ENCODE measurements at places on chromosomes 6 and 20.
A peak's percentile ranks its signal among the peaks of the same experiment; 100 is the strongest.

- no peak for DNase-seq
Observed at GRCh38 chr6:122079916-122080315, 319.5 kb upstream of the HSF2 start.

DNA sequence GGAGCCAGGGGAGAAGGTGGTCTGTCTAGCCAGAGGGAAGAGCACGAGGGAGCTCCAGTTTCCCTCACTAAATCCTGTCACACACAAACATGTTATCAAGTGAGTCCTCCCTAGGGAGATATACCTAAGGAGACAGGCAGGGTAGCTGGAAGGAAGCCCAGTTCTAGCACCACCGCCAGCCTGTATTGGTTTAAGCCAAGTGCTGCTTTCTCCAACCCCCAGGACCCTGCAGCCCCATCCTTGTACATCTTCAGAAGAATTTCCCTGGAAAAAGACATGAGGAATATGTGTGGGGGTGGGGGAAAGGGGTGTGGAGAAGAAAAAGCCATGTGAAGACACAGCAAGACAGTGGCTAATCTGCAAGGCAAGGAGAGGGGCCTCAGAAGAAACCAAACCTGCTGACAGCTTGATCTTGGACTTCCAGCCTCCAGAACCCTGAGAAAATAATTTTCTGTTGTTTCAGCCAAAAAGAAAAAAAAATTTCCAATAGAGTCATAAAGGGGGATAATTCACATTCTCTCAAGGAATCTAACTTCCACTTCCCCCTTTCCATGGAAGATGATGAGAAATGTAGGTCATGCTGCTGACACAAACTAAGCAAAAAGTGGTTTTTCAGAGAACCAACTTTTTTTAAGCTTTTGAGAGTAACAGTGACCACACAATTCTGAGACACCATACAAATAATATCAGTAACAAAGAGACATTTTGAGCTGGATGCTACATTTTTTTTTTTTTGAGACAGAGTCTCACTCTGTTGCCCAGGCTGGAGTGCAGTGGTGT lies 103.2 kb upstream of the PRDM1 start:
- no peak for DNase-seq

DNA sequence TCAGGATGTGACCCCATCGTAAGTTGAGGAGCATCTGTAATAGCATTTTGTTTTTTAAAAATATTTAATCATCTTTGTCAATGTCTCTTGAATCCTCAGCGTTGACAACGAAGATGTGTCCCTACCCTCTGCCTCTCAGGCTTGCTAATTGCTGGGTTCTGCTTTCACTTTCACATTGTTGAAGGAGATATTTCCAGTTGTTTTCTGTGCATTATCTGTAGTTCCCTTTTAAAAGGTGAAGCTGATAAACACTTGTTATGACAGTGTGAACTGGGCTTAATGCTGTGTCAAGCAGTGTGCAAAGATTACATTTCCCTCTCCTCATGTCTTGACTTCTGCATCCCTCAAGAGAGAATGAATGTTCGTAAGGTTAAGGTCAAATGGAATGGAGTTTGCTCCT lies 54.9 kb downstream of the CSE1L start:
- no peak for DNase-seq

GRCh38 chr20:22371843-22372242 lies 212.5 kb downstream of the FOXA2 start:
- DNase-seq, result no peak

GRCh38 chr6:147654103-147654845 lies 145.8 kb downstream of the SAMD5 start:
- DNase-seq, result no peak

DNA sequence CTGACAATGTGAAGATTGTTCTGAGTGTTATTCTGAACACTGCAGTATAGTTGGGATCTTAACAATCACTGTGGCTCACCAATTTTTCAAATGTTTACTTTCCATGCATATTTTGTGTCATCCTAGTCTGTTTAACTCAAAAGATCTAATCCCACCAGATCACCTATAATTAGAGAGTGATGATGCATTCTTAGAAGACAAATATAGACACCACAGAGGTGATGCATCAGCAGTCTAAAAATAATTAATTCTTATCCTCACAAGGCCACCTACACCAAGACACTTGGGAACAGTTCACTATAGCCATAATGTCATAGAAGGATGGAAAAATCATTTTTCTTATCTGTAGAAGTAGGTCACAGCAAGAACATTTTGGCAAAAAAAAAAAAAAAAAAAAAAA lies 154.8 kb downstream of the UBE3D start:
- DNase-seq, result no peak

DNA sequence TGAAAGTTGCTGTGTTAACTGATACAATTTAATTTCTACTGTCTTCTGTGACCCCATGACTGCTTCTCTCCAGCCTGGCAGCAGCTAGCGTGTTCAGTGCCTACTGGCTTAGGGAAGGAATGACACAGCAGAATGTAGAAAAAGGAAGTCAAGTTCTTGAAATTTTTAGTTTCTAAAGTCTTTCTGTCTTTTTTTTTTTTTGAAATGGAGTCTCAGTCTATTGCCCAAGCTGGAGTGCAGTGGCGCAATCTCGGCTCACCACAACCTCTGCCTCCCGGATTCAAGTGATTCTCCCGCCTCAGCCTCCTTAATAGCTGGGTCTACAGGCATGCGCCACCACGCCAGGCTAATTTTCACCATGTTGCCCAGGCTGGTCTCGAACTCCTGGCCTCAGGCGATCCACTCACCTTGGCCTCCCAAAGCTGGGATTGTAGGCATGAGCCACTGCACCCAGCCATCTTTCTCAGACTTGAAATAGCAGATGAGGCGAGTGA lies 39.3 kb downstream of the PCNA start:
- DNase-seq, result no peak

GRCh38 chr6:150633486-150633834 lies 33.8 kb downstream of the PLEKHG1 start:
- DNase-seq, result no peak

GRCh38 chr20:22775256-22775655 lies 190.9 kb upstream of the FOXA2 start:
- no peak for DNase-seq

DNA sequence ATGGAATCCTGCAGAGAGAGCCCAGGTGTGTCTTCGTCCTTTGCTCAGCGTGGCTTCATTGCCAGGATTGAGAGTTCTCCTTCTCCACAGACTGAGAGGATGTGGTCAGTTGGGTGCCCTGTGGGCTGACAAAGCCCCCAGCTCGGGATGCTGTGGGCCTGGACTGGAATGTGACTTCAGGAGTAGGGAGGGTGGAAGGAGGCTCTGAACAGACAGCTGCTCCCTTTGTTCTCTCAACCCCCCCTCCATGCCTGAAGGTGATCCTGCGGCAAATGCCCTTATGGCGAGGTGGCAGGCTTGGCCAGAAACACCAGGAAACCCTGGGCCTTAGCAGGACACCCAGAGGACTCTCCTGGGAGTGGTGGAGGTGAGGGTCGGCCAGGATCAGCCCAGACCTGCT lies 1.8 kb upstream of the CST5 start:
- no peak for DNase-seq

DNA sequence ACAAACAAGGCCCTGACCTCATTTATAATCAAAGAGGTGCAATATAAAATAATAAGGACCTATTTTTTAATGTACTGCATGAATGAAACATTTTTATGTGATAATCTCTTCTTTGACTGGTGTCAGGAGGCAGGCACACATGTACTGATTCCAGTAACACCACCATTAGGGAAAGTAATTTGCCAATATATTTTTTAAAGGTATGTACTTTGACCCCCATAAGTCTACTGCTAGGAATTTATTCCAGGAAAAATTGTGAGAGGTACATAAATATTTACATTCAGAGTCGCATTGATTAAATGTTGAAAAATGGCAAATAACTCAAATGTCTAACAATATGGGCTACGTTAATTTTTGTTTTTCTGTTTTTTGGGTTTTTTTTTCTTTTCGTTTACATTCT lies 325.4 kb upstream of the PRDM1 start:
- DNase-seq, result no peak

DNA sequence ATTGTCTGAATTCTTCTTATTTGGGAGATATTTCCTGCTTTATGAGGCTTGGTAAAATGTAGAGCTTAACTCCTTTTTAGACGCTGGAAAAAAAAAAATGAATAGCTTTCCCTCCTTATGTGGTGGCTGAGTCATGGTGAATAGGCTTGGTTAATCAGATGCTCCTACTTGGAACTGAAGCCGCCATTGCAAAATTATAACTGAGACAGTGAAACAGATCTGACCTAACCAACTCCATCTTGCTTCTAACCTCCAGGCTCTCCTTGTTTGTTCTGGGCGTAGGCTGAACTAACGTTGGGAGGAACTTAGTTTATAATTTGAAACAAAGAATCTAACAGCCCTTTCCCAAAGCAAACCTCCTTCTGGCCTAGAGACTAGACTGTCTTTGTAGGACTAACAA lies 43.2 kb upstream of the PLCB4 start:
- peak; percentile 20 for DNase-seq

DNA sequence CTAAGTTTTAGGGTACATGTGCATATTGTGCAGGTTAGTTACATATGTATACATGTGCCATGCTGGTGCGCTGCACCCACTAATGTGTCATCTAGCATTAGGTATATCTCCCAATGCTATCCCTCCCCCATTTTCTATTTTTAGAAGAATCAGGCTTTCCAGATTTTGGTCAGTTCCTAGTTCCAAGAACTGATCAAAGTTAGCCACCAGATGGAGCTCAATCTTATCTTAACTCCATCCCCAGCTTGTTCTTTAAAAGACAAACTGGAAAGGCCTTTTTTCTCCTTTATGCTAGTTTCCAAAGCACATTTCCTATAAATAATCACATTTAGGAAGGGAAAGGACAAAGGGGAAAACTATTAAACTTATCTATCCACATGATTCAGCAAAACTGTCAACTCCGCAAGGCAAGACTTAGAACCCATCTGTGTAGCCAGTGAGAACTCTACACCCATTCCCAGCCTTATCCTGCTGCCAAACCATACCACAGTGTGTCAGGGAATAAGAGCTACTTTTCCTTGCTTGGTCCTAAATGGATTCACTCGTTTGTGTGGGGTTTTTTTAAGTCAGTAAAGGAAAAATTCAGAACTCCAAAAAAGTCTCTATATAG lies 22.8 kb upstream of the KHDC1 start:
- no peak for DNase-seq

GRCh38 chr6:55666606-55667225 lies 87.7 kb upstream of the HMGCLL1 start:
- DNase-seq, result no peak

DNA sequence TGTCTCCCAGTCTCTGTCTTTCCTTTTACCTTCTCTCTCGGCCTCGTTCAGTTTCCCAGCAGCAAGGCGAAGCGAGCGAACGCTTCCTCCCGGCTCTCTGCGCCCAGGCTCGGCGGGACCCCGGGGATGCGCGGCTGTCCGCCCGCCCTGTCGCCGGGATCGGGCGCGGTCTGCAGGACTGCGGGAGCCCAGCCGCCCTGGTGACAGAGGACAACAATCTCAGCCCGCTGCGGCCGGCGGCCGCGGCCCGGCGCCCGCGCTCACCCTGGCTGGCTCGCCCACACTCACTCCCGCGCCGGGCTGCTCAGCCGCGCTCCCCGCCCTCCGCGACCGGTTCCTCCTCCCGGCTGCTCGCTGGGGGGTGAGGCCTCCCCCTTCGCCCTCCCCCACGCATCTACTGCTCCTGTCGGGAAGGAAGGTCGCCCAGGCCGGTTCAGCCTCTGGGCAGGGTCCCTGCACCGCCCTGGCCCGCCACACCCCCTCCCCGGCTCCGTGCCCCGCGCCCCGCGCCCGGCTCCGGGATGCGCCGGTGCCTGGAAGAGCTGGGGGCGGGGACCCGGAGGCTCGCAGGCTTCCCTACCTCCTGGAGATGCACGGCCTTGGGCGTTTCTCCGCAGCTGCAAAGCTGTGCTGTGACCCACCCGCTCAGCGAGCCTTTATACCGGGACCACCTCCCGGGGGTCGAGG lies 410 bp downstream of the SYNE1 start:
- no peak for DNase-seq

DNA sequence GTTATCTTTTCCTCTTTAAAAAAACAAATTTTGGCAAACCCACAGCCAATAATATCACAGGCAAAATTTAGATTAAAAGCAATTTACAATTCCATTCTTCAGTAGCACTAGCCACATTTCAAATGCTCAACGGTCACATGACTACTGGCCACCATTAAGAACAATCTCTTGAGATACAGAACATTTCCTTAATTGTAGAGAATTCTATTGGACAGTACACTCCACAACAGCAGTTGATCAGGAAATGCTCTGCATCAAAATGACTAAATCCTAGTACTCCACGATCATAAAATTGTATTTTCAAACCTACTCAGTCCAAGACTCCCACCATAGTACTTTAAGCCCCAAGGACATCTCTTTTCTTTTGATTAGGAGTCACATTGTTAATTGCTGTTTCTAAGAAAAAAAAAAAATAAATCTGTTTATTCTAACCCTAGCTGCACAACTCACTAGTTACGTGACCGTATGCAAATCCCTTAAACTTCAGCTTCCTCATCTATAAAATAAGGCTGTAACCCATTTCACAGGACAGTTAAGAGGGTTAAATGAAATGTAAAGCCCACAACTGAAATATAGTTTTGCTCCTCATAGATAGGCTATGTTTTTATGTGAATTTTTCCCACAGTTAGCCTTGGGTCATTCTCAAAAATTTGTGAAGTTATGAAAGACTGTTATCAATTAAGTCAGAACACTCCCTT lies 9.8 kb downstream of the C6orf62 start:
- DNase-seq, result no peak

DNA sequence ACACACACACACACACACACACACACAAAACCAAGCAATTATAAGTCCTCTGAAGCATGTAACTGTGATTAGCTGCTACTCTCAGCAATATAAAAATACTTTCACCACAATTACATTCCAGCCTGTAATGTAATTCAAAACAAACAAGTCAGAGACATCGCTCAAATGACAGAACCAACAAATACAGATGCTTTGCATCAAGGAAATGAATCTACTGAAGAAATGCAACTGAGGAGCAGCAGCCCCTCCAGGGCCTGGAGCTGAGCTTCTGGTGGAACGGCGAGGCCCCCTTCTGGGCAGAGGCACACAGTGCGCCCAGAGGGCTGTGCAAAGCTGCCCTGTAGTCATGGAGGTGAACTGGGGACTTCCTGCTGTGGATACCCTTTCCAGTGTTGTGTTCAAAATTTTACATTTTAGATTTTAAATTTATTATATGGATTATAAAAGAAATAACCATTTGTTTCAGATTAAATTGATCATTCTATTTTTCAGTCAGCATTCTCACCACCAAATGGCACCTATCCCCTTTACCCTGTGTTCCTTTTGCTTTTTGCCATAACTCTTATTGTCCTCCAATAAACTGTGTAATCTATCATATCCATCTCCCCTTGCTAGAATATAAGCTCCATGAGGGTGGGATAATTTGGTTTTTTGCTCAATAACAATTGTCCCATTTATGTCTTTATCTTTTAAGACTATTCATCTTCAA lies 23.2 kb downstream of the ADAT2 start:
- DNase-seq, result peak; percentile 33

GRCh38 chr6:71072508-71072907 lies 115.6 kb upstream of the B3GAT2 start:
- DNase-seq, result no peak

GRCh38 chr6:154537511-154538325 lies 27.2 kb upstream of the CNKSR3 start:
- no peak for DNase-seq

GRCh38 chr20:44609006-44609515 lies 26.7 kb downstream of the PKIG start:
- no peak for DNase-seq
